Kidney capillary endothelial cell (primary cell): ENCODE measurements at places on chromosomes 2 and 18.

DNA sequence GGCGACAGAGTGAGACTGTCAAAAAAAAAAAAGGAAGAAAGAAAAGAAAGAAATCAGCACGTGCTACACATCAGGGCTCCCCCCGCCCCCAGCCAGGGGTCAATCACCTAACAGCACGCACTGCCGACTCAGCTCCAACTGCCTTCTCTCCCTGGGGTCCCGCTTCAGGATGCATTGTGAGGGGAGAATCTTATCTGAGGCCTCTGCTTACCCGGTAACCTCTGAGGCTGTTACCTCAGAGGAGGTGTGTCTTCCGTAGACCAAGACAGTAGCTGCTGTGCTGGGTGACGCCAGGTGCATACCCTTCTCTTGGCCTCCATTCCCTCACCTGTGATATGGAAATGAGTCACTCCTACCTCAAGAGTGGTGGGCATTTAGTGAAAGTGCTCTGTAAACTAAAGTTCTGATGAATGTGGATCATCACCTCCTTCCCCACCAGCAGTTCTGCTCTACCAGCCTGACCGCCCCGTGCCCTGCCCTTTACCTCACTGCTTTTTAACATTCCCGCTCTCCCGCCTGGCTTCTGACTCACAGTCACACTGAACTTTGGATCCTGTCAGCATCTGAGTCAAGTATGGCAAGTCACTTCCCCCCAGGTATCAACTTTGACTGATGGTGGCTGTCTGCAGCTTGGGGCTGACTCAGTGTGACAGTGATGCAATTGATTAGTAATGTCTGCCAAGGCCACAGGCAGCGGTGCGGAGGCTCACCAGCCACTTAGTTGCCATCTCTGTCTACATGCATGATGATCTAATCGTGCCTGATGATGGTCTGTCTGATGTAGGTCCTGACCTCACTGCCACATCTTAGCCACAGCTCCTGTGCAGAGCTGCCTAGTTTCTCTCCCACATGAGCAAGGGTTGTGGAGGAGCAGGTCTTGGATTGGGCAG is 20.1 kb downstream of the ARID5A start:
- peak; percentile 84 for DNase-seq

GRCh38 chr2:149353421-149353820 is 23.0 kb downstream of the LYPD6 start:
- DNase-seq = no peak

- no peak for DNase-seq
Measured at GRCh38 chr2:150023044-150023443, 435.5 kb upstream of the MMADHC start.

GRCh38 chr2:28395334-28396061 is 2.8 kb downstream of the FOSL2 start:
- DNase-seq = peak; percentile 73

DNA sequence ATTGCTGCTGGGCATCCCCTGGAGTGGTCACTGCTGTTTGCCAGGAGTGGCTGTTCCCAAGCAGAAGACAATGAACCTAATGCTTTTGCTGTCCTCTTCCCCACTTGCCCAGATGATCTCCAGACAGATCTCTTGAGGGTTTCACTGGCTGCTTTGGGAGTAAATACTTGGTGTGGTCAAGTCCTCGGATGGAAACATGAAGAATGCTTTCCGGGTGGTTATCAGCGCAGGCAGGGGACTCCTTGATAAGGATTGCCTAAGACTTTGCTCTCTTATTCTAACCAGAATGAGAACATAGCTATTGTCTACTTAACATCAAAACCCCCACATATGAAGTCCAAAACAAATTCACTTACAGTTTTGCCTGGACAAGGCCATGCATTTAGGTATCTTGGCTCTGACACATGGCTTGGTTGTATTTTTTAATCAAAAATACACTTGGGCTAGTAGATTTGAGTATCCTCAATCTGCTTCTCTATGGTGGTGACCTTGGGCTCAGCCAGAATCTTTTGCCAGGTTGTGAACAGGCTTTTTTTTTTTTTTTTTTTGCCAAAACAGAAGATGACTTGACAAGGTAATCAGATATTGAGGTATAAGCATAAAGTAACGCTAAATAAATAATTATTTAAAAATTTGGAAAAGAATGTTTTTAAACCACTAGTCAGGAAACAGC is 34.8 kb upstream of the MYO3B start:
- no peak for DNase-seq

DNA sequence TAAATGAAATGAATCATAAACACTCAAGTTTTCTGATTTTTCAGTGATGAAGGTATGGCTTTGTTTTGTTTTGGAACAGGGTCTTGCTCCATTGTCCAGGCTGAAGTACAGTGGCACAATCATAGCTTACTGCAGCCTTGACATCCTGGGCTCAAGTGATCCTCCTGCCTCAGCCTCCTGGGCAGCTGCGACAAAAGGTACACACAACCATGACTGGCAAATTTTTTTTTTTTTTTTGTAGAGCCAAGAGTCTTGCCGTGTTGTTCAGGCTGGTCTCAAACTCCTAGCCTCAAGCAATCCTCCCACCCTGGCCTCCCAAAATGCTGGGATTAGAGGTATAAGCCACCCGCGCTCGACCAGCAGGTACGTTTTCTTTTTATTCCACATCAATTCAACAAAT is 22.5 kb upstream of the LRP2 start:
- DNase-seq = no peak

- no peak for DNase-seq
Measured at GRCh38 chr2:177281400-177282180, 17.1 kb upstream of the NFE2L2 start.

- no peak for DNase-seq
Measured at GRCh38 chr2:10517351-10518043, 69.4 kb upstream of the ODC1 start.

GRCh38 chr2:67048314-67048713 is 348.8 kb upstream of the ETAA1 start:
- no peak for DNase-seq

- no peak for DNase-seq
Measured at GRCh38 chr2:161625314-161625919, 1.2 kb downstream of the SLC4A10 start.

- no peak for DNase-seq
Measured at GRCh38 chr18:79258447-79258846, 137.3 kb upstream of the NFATC1 start.

GRCh38 chr2:73908689-73909652 is 16.2 kb downstream of the ACTG2 start:
- DNase-seq = no peak

GRCh38 chr2:27149570-27150405 is 984 bp downstream of the TCF23 start:
- no peak for DNase-seq

DNA sequence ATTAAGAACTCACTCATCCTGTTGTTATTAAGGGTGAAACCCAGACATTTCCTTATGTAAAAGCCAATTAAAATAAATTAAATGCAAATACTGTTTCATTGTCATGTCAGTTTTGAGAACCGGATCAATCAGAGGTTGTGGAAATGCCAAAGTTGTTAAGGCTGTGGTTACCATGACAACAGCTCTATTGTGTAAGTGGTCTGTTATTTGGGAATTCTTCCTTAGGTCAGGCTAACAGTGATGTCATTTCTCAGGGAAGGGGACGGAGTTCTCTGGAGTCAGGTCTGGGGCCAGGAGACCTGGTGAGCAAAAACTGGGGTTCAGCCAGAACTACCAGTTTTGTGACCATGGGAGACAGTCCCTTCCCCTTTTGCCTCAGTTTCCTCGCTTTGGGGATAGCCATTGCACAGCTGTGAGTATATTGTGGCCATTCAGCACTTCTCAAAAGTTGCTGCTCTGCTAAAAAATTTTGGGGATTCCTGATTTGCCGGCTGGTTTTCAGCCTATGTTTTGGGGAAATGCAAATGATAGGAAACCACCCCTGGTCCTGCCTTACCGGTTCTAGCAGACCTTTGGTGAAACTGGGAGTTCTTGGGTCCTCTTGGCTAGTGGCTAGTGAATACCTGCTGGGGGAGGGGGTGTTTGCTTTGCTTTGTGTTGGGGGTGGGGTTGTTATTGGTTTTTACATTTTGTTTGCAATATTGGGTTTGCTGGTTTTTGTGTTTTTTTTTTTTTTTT is 21.6 kb downstream of the HPCAL1 start:
- peak; percentile 36 for DNase-seq

- no peak for DNase-seq
Measured at GRCh38 chr2:202186641-202187202, 51.7 kb downstream of the SUMO1 start.

DNA sequence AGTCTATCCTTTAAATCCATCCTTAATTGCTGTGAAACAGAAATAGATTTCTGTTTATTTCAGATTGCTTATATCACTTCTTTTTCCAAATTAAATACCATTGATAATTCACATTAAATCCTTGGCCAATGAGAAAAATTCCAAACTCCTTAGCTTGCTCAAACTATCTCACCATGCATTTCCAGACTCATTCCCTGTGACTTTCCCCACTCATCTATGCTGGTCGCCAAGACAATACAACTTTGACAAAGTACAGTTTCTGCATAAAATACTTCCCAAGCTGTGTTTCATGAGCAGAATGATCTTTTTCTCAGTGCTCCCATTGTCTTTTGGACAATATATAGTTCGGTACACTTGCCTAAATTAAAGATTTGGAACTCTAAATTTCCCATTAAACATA is 575.6 kb downstream of the CPS1 start:
- no peak for DNase-seq
